HT-29 (cell line): ENCODE measurements at places on chromosomes 12 and 14. TPM values are rescaled to one million over a fixed set of nuclear protein-coding genes. Genes with fewer than 3 reads are reported as not detected.

SLCO1B1 gene
- 0.21 and 0.36 TPM in 2 replicates for total RNA-seq

CCDC77 gene
- 3.5 and 6.1 TPM in 2 replicates for total RNA-seq

GZMH gene
- total RNA-seq, result not detected in 2 replicates

MDP1 gene
- 9.8 and 16.3 TPM in 2 replicates for total RNA-seq

NR4A1 gene
- total RNA-seq, result 49.6 and 61.2 TPM in 2 replicates
